ENCODE measurements at places on chromosomes 6 and 20.

DNA sequence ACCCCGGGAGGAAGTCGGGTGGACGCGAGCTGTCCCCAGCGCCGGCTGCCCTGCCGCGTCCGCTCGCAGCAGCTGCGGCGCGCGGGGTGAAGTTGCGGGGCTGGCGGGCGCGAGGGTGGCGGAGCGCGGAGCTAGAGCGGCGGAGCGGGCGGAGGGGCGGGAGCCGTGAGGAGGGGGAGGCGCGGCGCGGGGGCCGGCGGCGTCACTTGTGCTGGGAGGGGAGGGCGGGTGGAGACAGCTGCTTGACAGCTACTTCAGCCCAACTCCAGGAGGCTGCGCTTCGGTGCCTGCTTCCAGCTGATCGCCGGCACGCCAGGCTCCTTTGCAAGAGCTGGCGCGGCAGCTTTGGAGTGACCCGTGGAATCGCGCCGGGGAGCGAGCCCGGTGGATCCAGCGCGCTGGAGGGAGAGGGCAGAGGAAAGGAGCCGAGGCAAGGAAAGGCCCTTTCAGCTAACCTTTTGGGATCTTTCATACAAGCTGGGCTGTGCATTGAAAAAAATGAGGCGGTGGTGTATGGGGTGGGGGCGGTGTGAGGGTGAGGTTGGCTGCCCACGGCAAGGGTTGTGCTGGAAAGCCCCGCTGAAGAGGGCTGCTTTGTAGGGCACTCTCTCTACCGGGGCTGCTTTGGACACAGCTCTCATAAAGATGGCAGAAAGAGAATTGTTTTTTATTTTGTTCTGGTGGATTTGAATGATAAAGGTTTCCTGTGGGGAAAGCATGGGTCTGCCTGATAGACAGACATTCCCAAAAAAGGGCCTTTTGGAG lies 24.6 kb downstream of the RIPOR2 start:
- DNase-seq: no peak

DNA sequence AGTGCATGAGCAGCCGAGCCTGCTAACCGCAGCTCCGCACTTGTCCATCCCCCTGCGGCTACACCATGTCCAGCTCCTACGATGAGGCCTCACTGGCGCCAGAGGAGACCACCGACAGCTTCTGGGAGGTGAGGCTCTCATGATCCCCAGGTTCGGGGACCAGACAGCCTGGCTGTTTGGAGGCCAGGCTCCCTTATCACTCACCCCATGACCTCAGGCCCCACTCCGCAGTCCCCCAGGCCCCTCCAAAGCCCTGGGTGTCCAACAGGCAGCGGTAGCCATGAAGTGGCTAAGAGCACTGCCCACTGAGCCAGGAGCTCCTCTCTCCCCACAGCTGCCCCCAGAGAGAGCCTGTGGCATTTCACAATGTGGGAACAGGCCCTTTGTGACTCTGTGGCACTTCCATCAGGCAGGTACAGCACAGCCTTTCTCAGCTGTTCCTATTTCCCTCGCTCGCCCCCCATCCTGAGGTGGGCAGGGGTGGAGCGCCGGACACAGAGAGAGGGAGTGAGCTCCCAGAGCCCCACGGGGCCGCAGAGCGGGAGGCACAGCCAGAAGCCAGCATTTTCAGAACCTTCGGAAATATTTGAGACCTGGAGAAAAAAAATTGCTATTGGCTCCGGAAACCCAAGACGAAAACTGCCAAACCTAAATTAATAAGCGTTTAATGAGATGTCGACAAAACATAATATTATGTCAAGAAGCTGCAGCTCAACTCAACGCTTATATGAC lies 29.7 kb downstream of the SPDEF start:
- no peak for DNase-seq

DNA sequence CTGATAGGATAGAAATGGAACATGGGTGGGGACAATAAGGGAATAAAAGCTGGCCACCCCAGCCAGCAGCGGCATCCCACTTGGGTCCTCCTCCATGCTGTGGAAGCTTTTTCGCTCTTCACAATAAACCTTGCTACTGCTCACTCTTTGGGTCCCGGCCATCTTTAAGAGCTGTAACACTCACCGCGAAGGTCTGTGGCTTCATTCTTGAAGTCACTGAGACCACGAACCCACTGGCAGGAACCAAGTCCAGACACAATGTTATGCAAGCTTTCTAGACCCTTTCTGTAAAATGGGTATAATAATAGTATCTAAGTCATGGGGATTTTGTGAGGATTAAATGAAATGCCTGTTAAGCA lies 48.9 kb upstream of the EZR start:
- DNase-seq: no peak

DNA sequence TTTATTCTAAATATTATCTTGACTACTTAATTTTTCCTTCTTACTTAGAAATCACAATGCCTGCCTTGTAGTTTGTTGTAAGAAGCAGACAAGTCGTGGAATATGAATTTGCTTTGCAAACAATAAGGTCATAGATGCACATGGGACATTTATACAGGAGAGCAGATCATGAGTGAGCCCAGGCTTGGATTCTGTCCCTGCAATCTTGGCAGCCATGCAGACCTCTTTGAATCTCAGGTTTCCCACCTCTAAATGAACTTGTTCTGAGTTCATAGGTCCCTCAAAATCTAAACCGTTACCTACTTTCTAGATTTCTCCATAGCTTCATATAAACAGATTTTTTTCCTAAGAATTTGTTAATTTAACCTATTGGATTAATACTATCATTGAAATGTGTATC lies 19.5 kb downstream of the KIAA0408 start:
- DNase-seq: no peak

DNA sequence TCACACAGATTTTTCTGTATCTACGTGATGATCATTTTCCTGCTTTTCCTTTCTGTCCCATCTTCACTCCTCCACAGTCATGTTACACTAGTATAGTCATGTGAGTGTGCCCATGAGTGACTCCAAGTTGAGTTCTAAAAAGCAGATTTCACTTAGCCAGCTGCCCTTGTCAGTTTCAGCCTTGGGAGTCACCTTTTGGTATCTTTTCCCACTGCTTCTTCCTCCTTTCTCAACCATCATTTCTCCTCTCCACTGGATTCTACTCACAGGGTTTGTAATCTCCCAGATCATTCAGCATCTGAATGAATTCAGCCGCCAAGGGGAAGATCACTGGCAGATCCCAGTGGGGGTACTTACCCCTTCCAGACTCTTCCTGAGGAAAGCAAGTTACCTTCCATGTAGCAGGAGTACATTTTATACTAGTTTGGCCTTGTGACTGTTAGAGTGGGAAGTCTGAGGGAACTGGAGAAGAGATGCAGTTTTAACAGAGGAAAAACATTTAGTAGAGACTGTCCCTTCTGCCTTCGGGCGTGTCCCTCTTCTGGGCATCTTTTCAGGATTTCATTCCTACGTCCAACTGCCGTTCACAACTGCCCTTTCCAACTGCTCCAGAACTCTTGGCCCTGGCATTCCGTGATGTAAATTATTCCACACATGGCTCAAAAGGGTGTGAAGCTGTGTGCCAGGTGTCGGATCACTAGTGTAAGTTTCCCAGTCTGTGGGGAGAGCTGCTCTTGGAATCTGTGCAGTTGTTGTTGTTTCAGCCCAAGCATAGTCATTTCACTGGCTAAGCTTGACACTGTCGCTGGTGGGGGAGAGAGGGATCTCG lies 38.9 kb downstream of the BICRAL start:
- DNase-seq: no peak

- no peak for DNase-seq
Observed at GRCh38 chr6:5135788-5136376, 50.7 kb downstream of the PPP1R3G start.

DNA sequence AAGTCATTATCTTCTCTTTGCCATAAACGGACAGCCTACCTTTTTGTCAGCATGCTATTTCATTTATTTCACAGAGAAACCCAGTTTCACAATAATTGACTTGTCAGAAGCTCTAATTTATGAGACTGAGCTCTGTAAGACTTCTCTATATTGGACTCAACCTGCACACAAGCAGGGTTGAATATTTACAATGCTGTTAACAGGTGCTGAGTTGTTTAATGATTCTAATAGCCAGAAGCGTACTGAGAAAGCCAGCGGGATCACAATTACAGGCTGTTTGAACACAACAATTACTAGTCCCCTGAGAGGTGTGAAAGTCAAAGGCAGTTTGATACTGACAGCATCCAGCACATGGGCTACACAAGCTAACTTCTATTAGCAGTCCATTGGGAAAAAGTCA lies 128.2 kb upstream of the SIM1 start:
- DNase-seq: no peak

DNA sequence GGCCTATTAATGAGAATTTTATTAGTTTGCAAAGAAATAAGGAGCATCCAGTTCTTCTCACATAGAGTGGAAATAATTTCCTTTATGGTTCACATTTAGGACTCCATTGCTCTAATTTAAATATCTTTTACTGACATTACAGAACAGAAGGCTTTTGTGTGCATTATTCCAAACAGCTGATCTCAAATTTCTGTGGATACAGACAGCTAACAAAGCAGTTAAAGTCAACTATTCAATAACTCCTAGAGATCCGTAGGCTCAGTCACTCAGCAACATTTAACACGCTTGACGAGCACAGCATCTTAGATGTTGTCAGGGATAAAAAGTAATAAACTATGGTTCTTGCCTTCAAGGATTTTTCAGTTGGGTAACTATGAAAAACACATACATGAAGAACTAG lies 305.8 kb upstream of the SYNCRIP start:
- no peak for DNase-seq

GRCh38 chr20:3470208-3470626 lies 601 bp upstream of the ATRN start:
- DNase-seq: no peak

GRCh38 chr20:16975682-16976081 lies 227.5 kb downstream of the OTOR start:
- no peak for DNase-seq

- no peak for DNase-seq
Observed at GRCh38 chr6:11754625-11755271, 23.9 kb downstream of the ADTRP start.

- no peak for DNase-seq
Observed at GRCh38 chr6:157520117-157520406, 139.1 kb downstream of the ZDHHC14 start.

DNA sequence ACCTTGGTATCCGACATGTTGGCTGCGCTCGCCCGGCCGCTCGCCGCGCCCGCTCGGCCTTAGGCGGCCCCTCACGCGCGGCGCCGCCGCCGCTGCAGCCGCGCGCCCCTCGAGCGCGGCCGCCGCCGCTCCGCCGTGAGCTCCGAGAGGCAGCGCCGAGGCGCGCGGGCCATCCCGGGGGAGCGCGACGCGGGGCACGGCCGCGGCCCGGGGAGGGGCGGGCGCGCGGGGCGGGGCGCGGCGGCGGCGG lies at the start of gene KIF13A:
TSS of gene KIF13A (minus strand) at position 189 of the 250 bp plus-strand sequence. CDS start at position 17, 172 bp downstream.
- DNase-seq: no peak

DNA sequence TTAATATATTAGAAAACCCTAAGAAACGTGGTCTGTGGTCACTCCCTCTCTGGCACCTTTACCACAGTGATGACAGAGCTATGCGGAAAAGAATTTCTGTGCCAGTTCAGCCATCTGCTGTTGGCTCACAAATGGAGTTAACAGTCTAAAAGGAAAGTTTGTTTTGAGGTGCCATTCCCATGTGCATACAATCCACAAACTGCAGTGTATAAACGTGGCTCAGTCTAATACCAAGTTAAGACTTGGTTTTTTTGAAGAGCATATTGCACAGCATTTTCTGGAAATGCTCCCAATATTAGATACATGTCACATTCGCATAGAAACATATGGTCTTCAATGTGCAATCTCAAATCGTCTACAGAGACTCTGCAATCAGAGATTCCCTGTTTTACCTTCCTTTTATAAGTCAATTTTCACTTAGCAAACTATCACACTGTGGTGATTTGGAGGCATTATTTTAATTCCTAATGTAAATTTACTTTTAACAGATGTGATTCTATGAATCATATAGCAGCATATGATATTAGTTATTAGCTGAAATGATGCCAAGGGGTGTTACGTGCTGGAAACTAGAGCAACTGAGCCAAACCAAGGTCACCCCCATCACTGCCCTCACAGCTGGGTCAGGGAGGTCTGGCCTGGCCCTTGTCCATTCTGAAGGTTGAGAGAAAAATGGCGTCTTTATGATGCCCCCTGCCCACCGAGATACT lies 383.5 kb downstream of the PRKN start:
- DNase-seq: no peak

- no peak for DNase-seq
Observed at GRCh38 chr6:123091091-123091895, 95.3 kb downstream of the CLVS2 start.

DNA sequence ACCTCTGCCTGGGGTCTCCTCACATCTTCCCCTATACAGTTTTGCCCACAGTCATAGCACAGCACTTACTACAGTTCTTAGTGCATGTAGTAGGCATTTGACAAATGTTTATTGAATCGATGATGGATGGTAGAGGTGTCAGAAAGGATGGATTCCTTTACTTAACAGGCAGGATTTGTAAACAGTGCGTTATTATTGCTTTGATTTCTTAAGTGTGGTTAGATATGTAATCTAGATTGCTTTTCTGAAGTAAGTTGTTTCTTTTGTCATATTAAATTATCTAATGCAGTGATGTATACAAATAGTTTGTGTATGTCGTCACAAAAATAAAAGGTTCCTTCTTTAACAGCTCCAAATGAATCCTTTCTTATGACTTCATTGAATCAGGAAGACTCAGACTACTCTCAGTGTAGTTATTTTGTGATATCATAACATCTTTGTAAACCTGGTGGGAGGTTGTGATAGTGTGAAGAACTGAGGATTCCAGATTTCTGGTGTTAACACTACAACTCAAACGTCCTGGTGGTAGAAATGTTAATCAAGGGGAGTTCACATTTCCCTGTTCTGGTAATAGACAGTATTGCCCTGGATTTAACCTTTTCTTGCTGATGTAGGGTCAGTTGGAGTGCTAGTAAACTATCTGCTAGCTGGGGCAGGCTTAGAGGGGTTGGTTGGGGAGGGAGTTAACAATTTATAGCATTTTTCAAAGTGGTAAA lies 87.7 kb downstream of the HIVEP1 start:
- no peak for DNase-seq

DNA sequence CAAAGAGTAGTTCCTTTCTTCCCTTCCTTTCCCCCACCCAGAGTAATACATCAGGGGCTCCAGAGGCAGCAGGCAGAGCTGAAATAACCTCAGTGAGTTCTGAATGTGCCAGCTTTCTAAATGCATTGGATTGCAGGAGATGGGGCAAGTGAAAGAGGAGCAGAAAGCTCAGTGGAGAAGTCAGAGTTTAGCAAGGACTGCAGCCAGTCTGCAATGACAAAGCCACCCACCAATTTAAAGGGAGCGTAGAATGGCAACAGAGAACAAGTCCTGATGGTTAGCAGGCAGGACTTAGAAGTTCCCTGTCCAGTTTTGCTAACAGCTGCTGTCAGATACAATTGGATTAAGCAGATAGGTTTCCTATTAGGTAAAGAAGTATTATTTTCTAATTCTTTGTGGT lies 203.4 kb upstream of the RIN2 start:
- DNase-seq: no peak

- no peak for DNase-seq
Observed at GRCh38 chr6:14877758-14878157, 368.1 kb upstream of the JARID2 start.

- DNase-seq: no peak
Observed at GRCh38 chr6:125444006-125444923, 142.5 kb upstream of the HDDC2 start.

- no peak for DNase-seq
Observed at GRCh38 chr20:5835871-5836270, 85.7 kb downstream of the SHLD1 start.

- DNase-seq: no peak
Observed at GRCh38 chr6:88024696-88025095, 22.9 kb upstream of the SPACA1 start.

Data from cortex of kidney (tissue), 1 donor.